ENCODE measurements at places on chromosomes 7 and 10.

DNA sequence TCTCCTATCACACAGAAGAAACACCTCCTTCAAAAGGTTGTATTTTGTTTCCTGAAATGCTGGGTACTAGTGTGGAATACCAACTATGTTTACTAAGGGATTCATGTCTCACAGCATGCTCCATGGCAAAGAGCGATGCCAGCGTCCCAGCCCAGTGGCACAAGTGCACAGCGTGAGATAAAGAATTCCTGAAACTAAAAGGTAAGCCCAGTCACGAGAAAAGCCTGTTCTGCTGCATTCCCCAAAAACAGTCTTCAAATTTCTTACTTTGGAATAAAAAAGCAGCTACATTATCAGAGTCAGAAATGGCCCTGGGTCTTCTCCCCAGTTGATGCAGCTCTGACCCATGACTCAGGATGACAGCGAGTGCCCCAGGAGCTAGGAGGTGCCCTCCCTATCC is 53.1 kb upstream of the DDC start:
- no peak for DNase-seq

DNA sequence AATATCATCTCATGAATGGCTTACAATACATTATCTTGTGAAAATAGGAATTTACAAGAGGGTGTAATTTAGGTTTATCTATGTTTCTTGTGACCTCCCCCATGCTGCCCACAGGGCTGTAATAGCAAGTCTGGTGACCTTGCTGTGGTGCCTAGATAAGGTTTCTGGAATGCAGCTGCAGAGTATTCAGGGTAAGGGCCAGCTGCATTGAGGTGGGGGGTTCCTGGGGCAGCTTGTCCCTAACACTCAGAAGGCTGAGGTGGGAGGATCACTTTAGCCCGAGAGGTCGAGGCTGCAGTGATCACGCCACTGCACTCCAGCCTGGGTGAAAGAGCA is 5.3 kb upstream of the DHTKD1 start:
- DNase-seq = no peak

GRCh38 chr7:74525881-74526280 is 72.2 kb downstream of the GTF2IRD1 start:
- no peak for DNase-seq

DNA sequence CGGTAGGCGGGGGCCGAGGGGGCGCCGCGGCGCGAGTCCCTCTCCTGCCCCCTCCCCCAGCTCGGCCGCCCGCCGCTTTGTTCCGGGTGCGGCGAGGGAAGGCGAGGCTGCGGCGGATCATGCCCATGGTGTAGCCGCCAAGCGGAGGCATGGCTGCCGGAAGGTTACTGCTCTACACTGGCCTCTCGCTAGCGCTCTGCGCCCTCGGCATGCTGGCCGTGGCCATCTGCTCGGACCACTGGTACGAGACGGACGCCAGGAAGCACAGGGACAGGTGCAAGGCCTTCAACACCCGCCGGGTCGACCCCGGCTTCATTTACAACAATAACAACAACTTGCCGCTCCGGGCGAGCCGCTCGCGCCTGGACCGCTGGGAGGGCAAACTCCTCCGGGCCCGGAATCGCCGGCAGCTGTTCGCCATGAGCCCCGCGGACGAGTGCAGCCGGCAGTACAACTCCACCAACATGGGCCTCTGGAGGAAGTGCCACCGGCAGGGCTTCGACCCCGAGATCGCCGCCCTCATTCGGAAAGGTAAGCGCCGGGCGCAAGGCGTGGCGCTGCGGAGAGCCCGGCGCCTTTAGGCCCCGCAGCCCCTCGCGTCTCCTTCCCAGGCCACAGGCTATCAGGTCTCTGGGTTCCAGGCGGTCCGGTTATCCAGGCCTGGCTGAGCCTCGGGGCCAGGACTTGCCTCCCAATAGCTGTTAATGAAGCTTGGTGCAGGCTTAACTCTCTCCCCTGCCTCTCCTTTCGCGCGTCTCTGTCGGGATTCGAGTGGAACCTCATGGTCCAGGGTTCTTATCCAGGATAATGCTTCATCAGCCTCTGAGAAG is 513 bp downstream of the TMEM178B start:
- no peak for DNase-seq

DNA sequence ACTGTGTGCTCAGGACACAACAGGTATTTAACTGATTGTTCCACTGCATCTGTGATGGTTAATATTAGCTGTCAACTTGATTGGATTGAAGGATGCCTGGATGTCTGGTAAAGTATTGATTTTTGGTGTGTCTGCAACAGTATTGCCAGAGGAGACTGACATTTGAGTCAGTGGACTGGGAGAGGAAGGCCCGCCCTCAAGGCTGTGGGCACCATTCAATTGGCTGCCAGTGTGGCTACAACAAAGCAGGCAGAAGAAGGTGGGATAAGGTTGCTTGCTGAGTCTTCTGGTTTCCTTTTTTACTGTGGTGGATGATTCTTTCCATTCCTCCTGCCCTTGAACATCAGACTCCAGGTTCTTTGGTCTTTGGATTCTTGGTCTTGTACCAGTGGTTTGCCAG is 137.1 kb upstream of the FAM13C start:
- no peak for DNase-seq

DNA sequence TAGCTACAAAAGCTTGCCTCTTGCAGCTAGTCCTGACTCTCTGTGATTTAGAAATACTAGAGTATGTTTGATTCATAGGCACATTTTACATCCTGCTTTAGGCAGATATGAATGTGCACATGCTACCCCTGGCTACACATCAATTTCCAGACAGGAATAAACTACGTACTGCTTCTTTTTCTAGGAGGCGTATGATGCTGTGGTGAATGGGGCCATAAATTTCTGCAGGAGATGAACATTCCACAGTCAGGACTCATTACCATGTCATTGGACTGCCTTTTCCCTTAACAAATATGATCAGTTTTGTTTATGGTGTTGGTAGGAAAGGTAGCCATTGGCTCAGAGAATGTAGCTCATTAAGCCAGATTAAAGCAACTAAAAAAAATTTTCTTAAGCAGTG is 50.1 kb upstream of the IFRD1 start:
- no peak for DNase-seq

GRCh38 chr7:16712916-16713315 is 40.6 kb upstream of the TSPAN13 start:
- no peak for DNase-seq

- DNase-seq = no peak
Measured at GRCh38 chr7:78601728-78602127, 803.2 kb downstream of the PHTF2 start.

- DNase-seq = no peak
Measured at GRCh38 chr7:73885975-73886798, 25.2 kb downstream of the TMEM270 start.

Data from GOT3 (cell line).